Putamen (tissue), 1 donor: ENCODE measurements at places on chromosomes 16 and 17.

DNA sequence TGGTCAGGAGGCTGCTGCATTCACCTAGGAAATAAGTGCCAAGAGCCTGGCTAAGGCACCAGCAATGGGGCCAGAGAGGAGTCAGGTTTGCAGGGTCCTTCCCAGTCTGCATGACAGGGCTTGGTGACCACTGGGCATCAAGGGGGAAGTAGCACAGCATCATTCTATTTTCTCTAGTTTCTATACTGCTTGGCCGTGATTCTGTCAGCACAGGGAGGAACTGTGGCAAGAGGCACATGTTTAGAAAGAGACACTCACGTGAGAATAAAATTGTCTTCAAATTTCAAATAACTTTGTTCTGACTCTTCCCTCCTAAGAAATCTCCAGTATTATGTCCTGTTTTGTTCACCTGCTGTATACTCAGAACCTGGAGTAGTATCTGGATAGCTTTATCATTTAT, 37.8 kb downstream of the ERN1 start:
- no peak for DNase-seq

DNA sequence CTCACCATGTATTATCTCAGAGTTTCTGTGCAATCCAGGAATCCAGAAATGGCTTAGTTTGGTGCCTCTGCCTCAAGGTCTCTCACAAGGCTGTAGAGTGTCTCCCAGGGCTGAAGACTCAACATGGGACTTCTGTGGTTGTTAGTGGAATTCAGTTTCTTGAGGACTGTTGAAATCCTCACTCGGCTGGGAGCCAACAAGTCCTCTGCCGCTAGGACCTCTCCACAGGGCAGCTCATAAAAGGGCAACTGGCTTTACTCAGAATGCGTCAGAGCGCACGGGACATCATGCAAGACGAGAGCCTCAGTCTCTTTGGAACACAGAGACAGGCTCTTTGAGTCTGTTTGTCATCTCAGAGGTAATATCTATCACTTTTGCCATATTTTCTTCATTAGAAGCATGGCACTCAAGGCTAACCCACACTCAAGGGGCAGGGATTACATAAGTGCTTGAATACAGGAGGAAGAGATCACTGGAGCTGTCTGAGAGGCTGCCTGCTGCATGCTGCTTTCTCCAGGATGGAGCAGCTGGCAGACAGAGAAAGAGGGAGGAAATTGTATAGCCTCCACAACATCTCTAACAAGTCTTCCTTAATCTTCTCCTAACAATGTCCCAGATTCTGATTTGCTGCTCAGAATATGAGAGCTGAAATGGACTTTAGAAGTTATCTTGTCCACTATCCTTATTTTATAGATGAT, 97.5 kb upstream of the ASIC2 start:
- no peak for DNase-seq

- no peak for DNase-seq
Measured at GRCh38 chr17:10875430-10875851, 37.6 kb upstream of the PIRT start.

GRCh38 chr16:761625-762513, 1.3 kb downstream of the MSLN start:
- no peak for DNase-seq

- DNase-seq: no peak
Measured at GRCh38 chr16:23269248-23269953, 32.7 kb upstream of the SCNN1B start.

- DNase-seq: peak; percentile 9
Measured at GRCh38 chr17:9021158-9021991, at the start of gene NTN1. NTN1 (plus strand) TSS chr17:9021510; CDS start chr17:9022374, 864 bp downstream.

- DNase-seq: no peak
Measured at GRCh38 chr17:36938566-36939051, 1.3 kb downstream of the LHX1 start.

GRCh38 chr17:78122931-78123249, 5.7 kb downstream of the TMC6 start:
- no peak for DNase-seq
